ENCODE measurements at places on chromosomes 11 and 22. TPM values are rescaled to one million over a fixed set of nuclear protein-coding genes. Genes with fewer than 3 reads are reported as not detected.

- ATAC-seq: no peak
Measured at GRCh38 chr11:91805293-91805692, 419.3 kb upstream of the FAT3 start.

DNA sequence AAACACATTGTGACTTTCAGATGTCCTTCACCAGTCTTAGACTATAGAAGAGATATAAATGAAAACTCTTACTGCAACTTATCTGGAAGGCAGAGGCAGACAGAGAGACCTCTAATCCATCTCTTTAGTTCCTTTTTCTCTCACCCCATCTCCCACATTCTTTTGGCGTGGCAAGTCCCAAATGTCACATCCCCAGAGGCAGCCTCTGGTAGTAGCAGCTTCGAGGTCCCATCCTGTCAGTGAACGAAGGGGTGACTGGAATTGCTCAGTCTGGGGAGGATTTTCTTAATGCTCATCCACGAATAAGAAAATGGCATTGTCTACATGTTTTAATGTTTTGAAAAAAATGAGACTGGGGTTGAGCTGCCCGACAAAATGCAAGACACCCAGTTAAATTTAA is 201.4 kb downstream of the GRIA4 start:
- ATAC-seq: no peak

DNA sequence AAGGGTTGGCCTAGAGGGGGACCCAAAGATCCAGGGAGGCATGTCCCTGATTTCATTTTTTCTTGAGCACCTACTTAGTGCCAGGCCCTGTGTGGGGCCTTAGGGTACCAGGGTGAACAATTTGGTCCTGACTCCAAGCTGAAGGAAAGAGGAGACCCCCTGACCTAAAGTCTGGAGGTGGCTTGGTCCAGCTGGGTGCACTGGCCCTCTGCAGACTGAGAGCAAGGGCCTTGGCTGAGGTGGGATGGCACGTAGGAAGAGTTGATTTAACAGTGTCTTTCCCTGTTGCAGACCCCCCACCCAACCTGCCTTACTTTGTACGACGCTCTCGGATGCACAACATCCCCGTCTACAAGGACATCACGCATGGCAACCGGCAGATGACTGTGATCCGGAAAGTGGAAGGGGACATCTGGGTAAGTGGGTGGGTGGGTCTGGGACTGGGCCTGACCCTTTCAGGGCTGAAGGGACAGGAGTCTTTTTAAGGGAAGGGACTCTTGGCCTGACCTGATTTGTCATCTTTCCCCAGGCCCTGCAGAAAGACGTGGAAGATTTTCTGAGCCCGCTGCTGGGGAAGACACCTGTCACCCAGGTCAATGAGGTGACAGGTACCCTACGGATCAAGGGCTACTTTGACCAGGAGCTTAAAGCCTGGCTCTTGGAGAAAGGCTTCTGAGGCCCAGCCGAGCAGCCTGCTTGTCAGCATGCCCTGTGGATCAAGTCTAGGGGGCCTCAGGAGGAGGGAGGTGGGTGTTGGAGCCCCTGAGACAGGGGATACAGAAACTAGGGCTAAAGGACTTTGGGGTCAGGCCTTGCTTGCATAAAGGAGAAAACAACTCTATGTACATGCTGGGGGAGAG is 3.3 kb downstream of the MRPL49 start:
- ATAC-seq: no peak

DNA sequence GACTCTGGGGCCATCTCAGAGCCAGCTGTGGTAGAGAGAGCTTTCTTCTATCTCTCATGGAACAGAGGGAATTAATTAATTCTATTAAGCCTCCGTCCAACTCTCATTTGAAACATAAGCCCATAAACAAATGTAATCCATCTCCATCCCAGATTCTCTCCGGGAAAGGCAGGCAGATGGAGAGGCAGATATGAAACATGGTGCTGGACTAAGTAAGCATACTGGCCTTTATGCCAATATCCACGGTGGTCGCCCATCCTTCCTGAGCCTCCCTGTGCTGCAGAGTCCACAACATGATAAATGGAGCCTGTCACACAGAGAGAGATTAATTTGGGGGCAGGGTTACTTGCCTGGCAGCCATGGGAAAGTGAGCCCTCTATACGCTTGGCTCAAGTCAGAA is 44.8 kb downstream of the PRR5L start:
- ATAC-seq: no peak

GRCh38 chr22:49639956-49640355 is 187.7 kb downstream of the BRD1 start:
- no peak for ATAC-seq

DNA sequence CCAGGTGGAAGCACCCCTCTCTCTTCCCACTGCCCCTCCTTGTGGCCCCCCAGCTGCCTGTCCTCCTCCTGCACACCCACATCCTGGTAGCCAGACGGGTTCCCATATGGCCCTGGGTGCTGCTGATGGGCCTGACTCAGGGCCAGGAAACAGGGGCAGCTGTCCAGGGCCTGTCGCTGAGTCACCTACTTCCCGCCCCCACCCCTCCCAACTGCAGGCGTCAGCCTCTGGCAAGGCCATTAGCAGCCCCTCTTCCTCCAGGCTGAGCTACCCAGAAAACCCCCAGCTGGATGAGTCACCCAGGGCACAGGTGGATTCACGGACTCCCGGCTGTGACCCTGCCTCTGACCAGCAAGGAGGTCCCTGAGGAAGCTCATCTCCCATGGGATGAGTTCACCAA is 6.9 kb upstream of the GAL start:
- ATAC-seq: peak; percentile 55

- no peak for ATAC-seq
Measured at GRCh38 chr11:95508219-95508890, 277.4 kb upstream of the SESN3 start.

GRCh38 chr11:76902121-76903014 is 41.6 kb downstream of the ACER3 start:
- ATAC-seq: no peak

DNA sequence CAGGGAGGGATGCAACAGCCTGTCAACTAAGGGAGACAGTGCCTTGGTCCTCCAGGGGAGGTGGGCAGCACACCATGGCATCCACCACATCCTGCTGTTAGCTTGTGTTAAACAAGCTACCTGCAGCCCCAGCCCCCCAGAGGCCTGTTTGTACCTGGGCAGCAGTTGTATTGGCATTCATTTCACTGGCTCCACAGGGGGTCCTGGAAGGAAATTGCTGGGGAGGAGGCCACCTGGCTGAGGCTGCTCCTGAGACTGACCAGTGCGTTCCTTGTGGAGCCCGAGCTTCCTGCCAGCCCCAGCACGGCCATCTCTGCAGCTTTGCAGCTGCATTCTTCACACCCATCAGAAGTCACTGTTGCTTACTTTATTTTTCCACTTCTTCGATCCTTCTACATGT is 479.9 kb downstream of the INSC start:
- no peak for ATAC-seq

GRCh38 chr11:19849947-19850593 is 137.4 kb downstream of the NAV2 start:
- no peak for ATAC-seq

DNA sequence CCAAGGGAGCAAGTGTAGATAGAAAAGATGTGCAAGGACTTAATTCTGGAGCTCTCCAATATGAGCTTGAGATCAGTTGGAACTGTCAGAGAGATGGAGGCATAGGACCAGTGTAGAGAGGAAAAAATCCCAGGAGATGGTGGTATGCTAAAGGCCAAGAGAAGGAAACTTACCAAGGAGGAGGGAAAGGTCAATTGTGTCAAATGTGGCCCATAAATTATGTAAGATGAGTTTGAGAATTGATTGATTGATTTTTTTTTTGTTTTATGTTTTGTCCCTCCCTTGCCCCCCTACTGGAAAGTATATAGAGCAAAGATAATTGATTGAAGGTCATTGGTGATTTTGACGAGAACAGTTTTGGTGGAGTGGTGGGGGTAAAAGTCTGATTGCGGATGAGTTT is 2.8 kb upstream of the USP2 start:
- no peak for ATAC-seq

DNA sequence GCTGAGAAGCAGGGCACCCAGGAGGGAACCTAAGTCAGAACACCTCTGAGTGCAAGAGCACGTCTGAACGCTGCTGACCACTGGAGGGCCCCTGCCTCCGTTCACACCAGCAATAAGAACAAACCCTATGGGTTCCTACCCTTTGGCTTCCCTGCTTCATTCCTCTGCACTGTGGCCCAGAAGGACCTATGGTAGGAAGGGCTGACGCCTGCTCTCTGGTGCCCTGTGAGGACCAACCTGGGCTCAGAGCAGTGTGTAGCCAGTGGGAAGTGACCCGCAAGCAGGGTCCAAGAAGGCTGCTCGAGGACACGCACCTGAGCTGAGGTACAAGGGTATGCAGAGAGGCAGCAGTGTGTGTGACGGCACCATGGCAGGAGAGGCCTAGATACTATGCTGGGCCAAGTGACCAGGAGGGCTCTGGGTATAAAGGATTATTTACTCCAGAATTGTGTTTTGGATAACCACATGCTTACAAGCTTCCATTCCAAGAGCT is 68.8 kb upstream of the CLTCL1 start:
- ATAC-seq: no peak

GRCh38 chr11:22938691-22939090 is 78.4 kb upstream of the CCDC179 start:
- no peak for ATAC-seq

DNA sequence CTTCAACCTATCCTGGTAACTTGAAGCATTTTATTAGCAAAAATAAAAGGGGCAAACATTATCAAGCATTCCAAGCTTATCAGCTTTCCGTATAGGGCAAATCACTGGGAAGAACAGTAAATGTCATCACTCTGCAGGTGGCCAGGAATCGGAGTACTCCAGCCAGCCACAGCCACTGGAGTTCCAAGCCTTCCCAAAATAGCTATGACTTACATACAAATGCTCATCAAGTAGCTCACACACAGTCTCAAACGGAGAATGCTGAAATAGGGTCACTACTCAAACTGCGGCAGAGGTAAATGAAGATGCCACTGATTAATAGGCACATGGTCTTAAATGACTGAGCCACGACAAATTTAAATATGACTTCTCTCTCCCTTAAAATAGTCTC is 2.1 kb downstream of the USP28 start:
- no peak for ATAC-seq

- ATAC-seq: no peak
Measured at GRCh38 chr11:35488117-35488516, 37.3 kb downstream of the PAMR1 start.

DNA sequence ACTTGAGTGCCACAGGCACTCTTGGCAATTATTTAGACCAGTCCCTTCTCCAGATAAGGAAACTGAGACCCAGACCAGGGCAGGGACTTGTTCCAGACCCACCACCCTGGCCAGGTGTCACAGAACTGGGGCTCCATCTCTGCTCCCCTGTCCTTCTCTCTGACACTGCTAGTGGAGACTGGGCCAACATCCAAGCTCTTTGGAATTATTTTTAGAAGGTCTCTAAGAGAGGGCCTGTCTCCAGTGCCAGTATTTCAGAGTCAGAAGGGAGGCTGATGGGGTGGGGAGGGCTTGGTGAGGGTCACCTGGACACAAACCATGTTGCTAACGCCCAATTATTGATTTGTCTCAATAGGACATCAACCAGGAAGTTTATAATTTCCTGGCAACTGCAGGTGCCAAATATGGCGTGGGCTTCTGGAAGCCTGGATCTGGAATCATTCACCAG is 32.7 kb downstream of the POLR3H start:
- ATAC-seq: no peak

GRCh38 chr11:116890193-116890592 is 52.8 kb upstream of the APOA1 start:
- ATAC-seq: no peak

GRCh38 chr11:76234021-76234415 is 27.7 kb upstream of the WNT11 start:
- peak; percentile 30 for ATAC-seq

GRCh38 chr22:21070690-21071615 is 25.2 kb downstream of the LRRC74B start:
- peak; percentile 17 for ATAC-seq

Gene SRSF8
- 30.4 TPM for total RNA-seq

Gene CABP2
- total RNA-seq: not detected

Gene RPS3
- total RNA-seq: 2,660 TPM

Gene OR4C6
- total RNA-seq: not detected

Gene FOLR2
- total RNA-seq: 0.24 TPM

Gene GPR83
- total RNA-seq: not detected

Gene RIMBP3B
- total RNA-seq: not detected

Gene BEST1
- 0.44 TPM for total RNA-seq

Gene ARHGAP20
- total RNA-seq: 2.6 TPM
